ENCODE measurements at places on chromosomes 3 and 15.

DNA sequence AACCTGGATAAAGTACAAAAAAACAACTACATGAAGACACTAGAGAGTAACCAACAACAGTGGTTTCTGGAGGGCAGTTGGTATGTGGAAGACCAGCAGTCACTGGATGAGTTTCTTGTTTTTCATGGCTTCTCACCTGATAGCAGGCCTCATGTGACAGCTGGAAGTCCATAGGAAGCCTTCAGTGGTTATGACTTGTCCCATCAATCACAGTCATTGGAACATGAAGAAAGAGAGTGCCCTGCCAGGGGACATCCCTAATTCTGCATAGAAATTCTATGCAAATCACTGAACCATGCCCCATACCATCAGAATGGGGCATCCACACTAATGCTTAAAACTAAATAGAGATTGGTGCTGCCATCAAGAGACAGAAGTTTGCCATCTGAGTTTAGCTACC, 81.6 kb downstream of the AKAP13 start:
- peaks cover 22% of the 10 kb centered on the region for H3K4me1 ChIP-seq
- no peak overlapping the region for H3K27ac ChIP-seq
- peaks cover 11% of the 10 kb centered on the region for H3K36me3 ChIP-seq
- no peak for DNase-seq

DNA sequence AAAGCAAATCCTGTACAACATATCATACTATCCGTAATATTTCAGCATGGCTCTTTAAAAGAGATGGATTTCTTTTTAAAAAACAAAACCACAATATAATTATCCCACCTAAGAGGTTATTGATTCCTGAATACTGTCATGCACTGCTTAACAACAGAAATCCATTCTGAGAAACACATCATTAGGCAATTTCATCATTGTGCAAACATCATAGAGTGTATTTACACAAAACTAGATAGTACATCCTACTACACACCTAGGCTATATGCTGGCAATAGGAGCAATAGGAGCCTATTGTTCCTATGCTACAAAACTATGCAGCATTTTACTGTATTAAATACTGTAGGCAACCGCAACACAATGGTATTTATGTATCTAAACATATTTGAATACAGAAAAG, 242.0 kb downstream of the NEK10 start:
- no peaks in the 10 kb centered on the region for H3K36me3 ChIP-seq
- H3K4me3 ChIP-seq = no peak overlapping the region
- H3K27me3 ChIP-seq = no peaks in the 10 kb centered on the region
- no peaks in the 10 kb centered on the region for H3K4me1 ChIP-seq
- no peak overlapping the region for H3K27ac ChIP-seq

GRCh38 chr15:67186688-67187087, 67.8 kb downstream of the AAGAB start:
- H3K27me3 ChIP-seq = no peaks in the 10 kb centered on the region
- peaks cover 21% of the 10 kb centered on the region for H3K4me1 ChIP-seq
- DNase-seq = no peak
- no peak overlapping the region for H3K4me3 ChIP-seq

- H3K27ac ChIP-seq = no peak overlapping the region
- no peaks in the 10 kb centered on the region for H3K36me3 ChIP-seq
- peaks cover 2% of the 10 kb centered on the region for H3K27me3 ChIP-seq
- no peak overlapping the region for H3K4me3 ChIP-seq
- H3K4me1 ChIP-seq = no peaks in the 10 kb centered on the region
These were observed 246.5 kb downstream of the MYRIP start for GRCh38 chr3:40055956-40056355.

- H3K36me3 ChIP-seq = peaks cover 3% of the 10 kb centered on the region
- H3K4me3 ChIP-seq = no peak overlapping the region
- DNase-seq = no peak
- H3K4me1 ChIP-seq = peaks cover 11% of the 10 kb centered on the region
These were observed 1.8 kb upstream of the MRPS22 start for GRCh38 chr3:139342054-139342453.

- DNase-seq = no peak
- no peaks in the 10 kb centered on the region for H3K27me3 ChIP-seq
- H3K4me3 ChIP-seq = no peak overlapping the region
- H3K27ac ChIP-seq = no peak overlapping the region
- no peaks in the 10 kb centered on the region for H3K36me3 ChIP-seq
These were observed 27.6 kb upstream of the UTS2B start for GRCh38 chr3:191357909-191358308.

GRCh38 chr3:171770689-171771620, 39.3 kb downstream of the PLD1 start:
- DNase-seq = no peak
- peaks cover 18% of the 10 kb centered on the region for H3K27me3 ChIP-seq
- H3K27ac ChIP-seq = no peak overlapping the region
- H3K36me3 ChIP-seq = no peaks in the 10 kb centered on the region

DNA sequence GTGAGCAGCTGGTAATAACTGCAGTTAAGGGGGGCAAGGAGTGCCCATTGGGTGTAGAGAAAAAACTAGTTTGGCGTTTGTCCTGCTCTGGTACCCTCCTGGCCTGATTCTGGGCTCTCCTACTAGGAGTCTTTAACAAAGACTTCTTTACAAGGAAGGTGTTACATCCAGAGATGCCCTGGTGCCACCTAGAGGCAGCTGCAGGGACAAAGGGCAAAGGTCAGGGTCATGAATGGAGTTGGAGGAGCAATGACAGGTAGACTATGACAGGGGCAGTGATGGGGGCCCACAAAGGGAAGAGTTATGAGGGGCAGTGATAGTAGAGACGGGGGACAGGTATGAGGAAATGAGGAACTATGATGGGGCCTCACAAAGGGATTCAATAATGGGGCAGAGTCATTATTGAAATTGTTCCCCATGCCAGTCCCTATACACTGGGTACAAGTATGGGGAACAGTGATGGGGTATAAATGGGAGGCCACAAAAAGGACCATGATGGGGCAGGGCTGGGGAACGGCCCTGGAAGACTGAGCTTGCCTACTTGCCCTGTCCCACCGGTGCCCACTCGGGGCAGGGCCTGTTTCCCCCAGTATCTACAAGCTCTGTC, 7.9 kb downstream of the CCDC71 start:
- no peak overlapping the region for H3K27ac ChIP-seq
- peak; percentile 76 for DNase-seq
- no peaks in the 10 kb centered on the region for H3K27me3 ChIP-seq
- H3K36me3 ChIP-seq = peaks cover 6% of the 10 kb centered on the region
- H3K4me1 ChIP-seq = peaks cover 20% of the 10 kb centered on the region
- no peak overlapping the region for H3K4me3 ChIP-seq

- H3K36me3 ChIP-seq = no peaks in the 10 kb centered on the region
- H3K4me3 ChIP-seq = no peak overlapping the region
- DNase-seq = no peak
- H3K27ac ChIP-seq = no peak overlapping the region
- no peaks in the 10 kb centered on the region for H3K4me1 ChIP-seq
- H3K27me3 ChIP-seq = no peaks in the 10 kb centered on the region
These were observed 303.0 kb downstream of the PLOD2 start for GRCh38 chr3:145857956-145858355.

- H3K27ac ChIP-seq = no peak overlapping the region
- no peak for DNase-seq
- peaks cover 26% of the 10 kb centered on the region for H3K4me1 ChIP-seq
- no peak overlapping the region for H3K4me3 ChIP-seq
- peaks cover 30% of the 10 kb centered on the region for H3K36me3 ChIP-seq
- H3K27me3 ChIP-seq = no peaks in the 10 kb centered on the region
These were observed 17.6 kb downstream of the ADAM10 start for GRCh38 chr15:58731756-58732535.

GRCh38 chr3:184563941-184564684, 2.5 kb downstream of the EPHB3 start:
- H3K27me3 ChIP-seq = peaks cover 57% of the 10 kb centered on the region
- H3K27ac ChIP-seq = no peak overlapping the region
- no peak for DNase-seq
- no peaks in the 10 kb centered on the region for H3K36me3 ChIP-seq

- peak overlapping the region; percentile 36 for H3K27ac ChIP-seq
- H3K27me3 ChIP-seq = no peaks in the 10 kb centered on the region
- peaks cover 61% of the 10 kb centered on the region for H3K4me1 ChIP-seq
- H3K4me3 ChIP-seq = peak overlapping the region; percentile 38
- H3K36me3 ChIP-seq = peaks cover 92% of the 10 kb centered on the region
These were observed 13.8 kb downstream of the TLE3 start for GRCh38 chr15:70083946-70084345.

DNA sequence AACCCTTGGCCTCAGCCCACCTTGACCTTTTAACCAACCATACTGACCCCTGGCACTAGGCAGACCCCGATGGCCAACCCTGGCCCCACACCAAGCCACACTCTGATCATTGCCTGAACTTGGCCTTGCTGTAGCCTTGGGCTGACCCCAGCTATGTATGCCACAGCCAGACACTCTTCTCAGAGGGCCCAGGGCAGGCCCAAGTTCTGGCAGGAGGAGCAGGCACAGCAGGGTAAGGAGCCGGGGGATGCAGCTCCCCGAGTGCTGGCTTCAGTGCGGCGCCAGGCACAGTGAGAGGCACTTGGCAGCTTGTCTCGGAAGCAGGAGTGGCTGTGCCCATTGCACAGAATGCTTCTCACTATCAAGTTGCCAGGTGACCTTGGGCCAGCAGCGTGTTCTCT, 22.3 kb downstream of the PRR20G start:
- H3K4me1 ChIP-seq = no peaks in the 10 kb centered on the region
- H3K27me3 ChIP-seq = no peaks in the 10 kb centered on the region
- H3K36me3 ChIP-seq = no peaks in the 10 kb centered on the region
- no peak overlapping the region for H3K4me3 ChIP-seq

DNA sequence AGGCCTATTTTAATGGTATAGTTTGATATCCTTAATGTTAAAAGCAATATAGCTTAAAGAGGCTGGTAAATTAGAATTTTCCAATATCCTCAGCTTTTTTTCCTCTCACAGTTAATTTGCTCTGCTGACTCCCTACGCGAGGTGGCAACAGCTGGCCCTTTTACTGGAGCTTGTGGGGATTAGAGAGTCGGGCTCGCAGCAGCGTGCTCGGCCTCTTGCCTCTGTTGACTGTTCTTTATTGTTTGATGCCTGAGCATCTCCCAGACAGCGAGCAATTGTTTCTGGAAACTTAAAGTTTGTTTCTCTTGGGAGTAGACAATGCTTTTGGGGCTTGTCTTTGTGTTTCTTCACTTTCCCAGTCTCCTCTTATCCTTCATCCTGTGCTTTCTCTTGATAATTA, 80.8 kb downstream of the OPA1 start:
- no peak for DNase-seq
- no peaks in the 10 kb centered on the region for H3K4me1 ChIP-seq
- no peak overlapping the region for H3K4me3 ChIP-seq
- H3K27me3 ChIP-seq = no peaks in the 10 kb centered on the region
- peaks cover 19% of the 10 kb centered on the region for H3K36me3 ChIP-seq

DNA sequence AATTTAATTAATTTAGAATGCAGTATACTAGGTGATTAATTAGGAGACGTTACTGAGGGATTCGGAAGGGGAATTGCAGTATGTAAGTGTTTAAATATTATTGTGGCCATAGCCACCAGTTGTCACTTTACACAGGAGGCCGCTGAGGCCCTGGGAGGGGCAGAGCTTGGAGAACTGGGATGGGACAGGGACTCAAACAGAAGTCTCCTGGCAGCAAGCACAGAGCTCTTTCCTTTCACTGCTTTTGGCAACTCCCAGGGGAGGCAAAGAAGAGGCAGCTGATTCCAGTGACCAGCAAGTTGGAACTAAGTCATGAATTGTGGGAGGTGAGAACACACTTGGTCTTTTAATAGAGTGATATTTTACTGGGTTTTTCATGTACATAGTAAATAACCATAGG, 248.6 kb downstream of the RPLP1 start:
- H3K4me3 ChIP-seq = no peak overlapping the region
- H3K36me3 ChIP-seq = peaks cover 5% of the 10 kb centered on the region
- no peaks in the 10 kb centered on the region for H3K4me1 ChIP-seq
- H3K27ac ChIP-seq = no peak overlapping the region
- peaks cover 5% of the 10 kb centered on the region for H3K27me3 ChIP-seq
- no peak for DNase-seq

GRCh38 chr15:67051088-67052045, 14.0 kb upstream of the SMAD3 start:
- H3K27ac ChIP-seq = no peak overlapping the region
- peaks cover 29% of the 10 kb centered on the region for H3K4me1 ChIP-seq
- no peak for DNase-seq
- H3K4me3 ChIP-seq = no peak overlapping the region
- no peaks in the 10 kb centered on the region for H3K36me3 ChIP-seq

- H3K27me3 ChIP-seq = peaks cover 39% of the 10 kb centered on the region
- no peaks in the 10 kb centered on the region for H3K36me3 ChIP-seq
- peaks cover 26% of the 10 kb centered on the region for H3K4me1 ChIP-seq
- H3K4me3 ChIP-seq = no peak overlapping the region
- no peak overlapping the region for H3K27ac ChIP-seq
These were observed 2.2 kb downstream of the RBP1 start for GRCh38 chr3:139537361-139537760.

- H3K4me1 ChIP-seq = peaks cover 40% of the 10 kb centered on the region
- H3K36me3 ChIP-seq = no peaks in the 10 kb centered on the region
- no peak for DNase-seq
- no peak overlapping the region for H3K27ac ChIP-seq
- no peak overlapping the region for H3K4me3 ChIP-seq
- H3K27me3 ChIP-seq = no peaks in the 10 kb centered on the region
These were observed 98.9 kb downstream of the CHSY1 start for GRCh38 chr15:101152914-101153313.

- no peaks in the 10 kb centered on the region for H3K4me1 ChIP-seq
- no peak for DNase-seq
- H3K27me3 ChIP-seq = no peaks in the 10 kb centered on the region
- no peak overlapping the region for H3K4me3 ChIP-seq
These were observed 68.0 kb upstream of the NAALADL2 start for GRCh38 chr3:174791161-174791560.

DNA sequence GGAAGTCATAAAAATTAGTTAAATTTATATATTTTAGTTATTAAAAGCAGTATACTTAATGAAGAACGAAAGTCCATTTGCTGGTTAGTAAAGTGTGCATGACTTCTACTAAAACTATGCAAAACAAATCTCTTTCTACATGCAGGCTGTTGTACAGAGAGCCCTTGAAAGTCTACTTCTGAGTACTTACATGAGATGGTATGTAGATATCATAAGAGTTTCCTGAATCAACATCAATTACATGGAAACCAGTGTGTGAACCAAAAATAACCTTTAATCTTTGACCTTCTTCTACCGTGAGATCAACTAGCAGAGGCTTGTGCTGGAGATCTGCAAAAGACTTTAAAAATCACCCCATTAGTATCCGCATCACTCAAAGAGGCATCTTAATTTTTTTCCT, 42.1 kb upstream of the SLC2A2 start:
- H3K27me3 ChIP-seq = no peaks in the 10 kb centered on the region
- H3K36me3 ChIP-seq = peaks cover 47% of the 10 kb centered on the region
- no peak overlapping the region for H3K27ac ChIP-seq
- DNase-seq = no peak

DNA sequence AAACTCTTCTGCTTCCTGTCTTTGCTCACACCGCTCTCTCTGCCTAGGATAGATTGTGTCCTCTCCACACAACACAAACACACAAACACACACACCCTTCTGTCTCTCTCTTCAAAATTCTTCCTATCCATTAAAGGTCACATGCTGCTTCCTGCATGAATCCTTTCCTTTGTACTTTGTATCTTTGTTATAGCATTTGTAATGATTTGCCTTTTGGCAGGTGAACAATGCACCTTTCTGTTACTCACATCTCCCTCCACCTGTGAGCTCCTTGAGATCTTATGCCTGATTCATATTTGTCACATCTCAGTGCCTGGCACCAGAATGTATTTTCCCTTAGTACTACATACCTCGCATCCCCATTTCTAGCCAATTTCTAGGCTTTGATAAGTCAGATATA, 251.4 kb upstream of the UMPS start:
- H3K4me1 ChIP-seq = no peaks in the 10 kb centered on the region
- no peaks in the 10 kb centered on the region for H3K36me3 ChIP-seq
- H3K27ac ChIP-seq = no peak overlapping the region
- no peak overlapping the region for H3K4me3 ChIP-seq
